ENCODE measurements at places on chromosomes 2 and 18.

- no peak for DNase-seq
These were observed 99.8 kb upstream of the NEUROD1 start for GRCh38 chr2:181780047-181780651.

GRCh38 chr18:41391616-41392595, 563.1 kb upstream of the PIK3C3 start:
- peak; percentile 31 for DNase-seq

- no peak for DNase-seq
These were observed 402.6 kb downstream of the EIPR1 start for GRCh38 chr2:2974982-2975381.

DNA sequence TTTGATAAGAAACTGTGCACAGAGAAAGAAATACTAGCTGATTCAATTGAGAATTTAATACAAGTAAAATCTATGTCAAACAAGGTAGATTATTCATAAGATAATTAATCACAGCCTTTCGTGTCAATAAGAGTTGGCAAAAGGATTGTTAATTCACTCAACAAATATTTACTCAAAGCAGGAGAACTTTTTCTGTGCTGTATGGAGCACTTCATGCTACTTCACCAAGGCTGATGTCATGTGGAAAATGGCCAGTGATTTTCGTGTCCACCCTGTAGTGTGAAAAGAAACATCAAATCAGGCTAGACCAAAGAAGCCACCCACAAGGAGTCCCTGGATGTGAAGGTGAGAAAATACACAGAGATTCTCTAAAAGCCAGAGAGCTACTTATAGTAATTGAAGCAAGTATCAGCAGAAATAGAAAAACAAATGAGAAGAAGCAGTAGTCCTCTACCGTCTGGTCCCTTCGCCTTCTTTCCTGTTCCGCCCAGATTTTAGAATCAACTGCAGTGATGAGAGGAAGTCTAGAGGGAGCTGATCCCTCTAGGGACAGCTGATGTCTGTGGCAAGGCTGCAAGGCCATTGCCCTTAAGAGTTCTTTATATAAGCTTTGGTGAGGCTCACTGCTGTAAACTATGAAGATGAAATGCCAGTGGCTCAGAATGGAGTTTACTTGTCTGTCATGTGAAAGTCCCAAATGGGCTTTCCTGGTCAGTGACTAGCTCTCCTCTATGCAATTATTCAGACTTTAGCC, 201.3 kb upstream of the APCDD1 start:
- DNase-seq = no peak

DNA sequence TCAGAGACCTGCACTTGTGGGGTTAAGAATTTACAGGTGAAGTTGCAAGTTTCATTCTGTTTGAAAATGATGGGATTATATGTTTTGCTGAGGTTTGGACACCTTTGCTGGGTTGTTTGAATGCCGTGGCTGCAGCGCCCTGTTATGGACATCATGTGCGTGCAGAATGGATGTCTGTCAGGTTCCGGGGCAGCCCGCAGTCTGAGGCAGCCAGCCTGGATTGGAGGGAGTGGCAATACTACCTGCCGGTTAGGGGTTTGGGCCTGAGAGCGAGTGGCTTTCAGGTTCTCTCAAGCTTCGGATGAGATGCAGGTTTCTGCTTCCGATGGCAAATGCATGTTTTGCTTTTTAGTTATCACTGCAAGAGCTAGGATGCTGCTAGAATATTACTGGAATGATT, 1.1 kb downstream of the CASP8 start:
- no peak for DNase-seq

DNA sequence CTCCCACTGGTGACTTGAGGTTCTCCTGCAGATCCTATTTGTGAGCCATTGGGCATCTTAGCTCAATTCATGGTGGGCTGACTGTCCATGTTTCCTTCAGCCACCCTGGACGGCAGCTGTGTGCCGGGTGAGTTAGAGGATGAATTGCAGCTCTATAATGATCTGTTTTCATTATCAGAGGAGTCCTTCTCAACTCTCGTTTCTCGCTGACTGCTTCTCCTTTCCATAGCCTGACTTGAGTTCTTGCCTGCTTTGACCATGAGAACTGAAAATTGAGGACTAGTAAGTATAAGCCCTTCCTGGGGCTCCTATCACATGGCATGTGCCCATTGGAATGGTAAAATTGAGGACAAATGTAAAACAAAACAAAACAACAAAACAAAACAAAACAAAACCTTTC, 121.8 kb downstream of the CDC42EP3 start:
- no peak for DNase-seq

DNA sequence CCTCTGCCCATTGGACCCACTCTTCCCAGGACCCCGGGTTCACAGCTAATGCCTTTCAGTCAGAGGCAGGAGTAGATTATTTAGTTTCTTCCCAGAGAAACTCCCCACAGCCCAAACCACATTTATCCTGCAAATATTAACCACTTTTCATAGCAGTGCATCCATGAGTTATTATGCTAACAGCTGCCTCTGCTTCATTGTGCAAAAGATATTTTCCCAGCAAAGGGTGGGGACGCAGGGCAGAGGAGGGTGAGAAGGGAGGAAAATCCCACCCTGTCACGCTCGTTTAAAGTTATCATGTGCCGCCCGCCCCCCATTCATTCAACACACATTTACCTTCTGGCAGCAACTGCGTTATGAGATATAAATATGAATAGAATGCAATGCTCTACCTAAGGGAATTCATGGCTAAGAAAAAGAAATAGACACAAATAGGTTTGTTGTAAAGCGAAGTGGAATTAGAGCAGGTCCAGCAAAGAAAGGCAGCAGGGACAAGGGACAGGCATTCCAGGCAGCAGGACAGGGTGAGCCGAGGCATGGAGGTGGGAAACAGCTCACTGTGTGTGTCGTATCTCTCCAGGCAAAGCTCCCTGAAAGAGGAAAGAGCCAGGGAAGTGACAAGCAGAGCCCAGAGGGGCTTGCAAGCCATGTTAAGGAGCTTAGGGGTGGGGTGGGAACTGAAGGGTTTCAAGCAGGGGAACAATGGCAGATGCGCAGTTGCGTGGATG, 46.3 kb upstream of the LTBP1 start:
- no peak for DNase-seq

- DNase-seq = no peak
These were observed 743.6 kb downstream of the KCNJ3 start for GRCh38 chr2:155442088-155442487.

DNA sequence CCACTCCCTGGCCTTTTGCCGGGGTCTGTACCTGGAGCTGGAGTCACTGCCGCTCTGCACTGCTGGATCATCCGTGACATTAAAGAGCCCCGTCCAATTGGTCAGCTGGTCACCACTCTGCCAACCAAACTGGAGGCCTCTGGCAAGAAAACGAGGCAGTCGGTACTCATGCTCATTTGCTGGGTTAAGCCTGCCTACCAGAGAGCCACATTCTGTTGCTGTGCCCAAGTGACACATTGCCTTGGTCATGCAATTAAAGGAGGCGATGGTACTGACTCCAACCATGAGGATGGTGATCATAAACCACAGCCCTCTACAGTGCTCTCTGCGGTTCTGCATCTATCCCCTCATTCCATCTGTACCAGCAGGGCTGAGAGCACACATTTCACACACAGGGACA, 35.5 kb downstream of the ST8SIA5 start:
- no peak for DNase-seq

GRCh38 chr2:151297882-151298281, 8.4 kb upstream of the NMI start:
- DNase-seq = no peak

GRCh38 chr2:61368687-61369665, 101.9 kb downstream of the USP34 start:
- no peak for DNase-seq

- no peak for DNase-seq
These were observed 17.8 kb downstream of the MAPRE3 start for GRCh38 chr2:26988058-26988860.

DNA sequence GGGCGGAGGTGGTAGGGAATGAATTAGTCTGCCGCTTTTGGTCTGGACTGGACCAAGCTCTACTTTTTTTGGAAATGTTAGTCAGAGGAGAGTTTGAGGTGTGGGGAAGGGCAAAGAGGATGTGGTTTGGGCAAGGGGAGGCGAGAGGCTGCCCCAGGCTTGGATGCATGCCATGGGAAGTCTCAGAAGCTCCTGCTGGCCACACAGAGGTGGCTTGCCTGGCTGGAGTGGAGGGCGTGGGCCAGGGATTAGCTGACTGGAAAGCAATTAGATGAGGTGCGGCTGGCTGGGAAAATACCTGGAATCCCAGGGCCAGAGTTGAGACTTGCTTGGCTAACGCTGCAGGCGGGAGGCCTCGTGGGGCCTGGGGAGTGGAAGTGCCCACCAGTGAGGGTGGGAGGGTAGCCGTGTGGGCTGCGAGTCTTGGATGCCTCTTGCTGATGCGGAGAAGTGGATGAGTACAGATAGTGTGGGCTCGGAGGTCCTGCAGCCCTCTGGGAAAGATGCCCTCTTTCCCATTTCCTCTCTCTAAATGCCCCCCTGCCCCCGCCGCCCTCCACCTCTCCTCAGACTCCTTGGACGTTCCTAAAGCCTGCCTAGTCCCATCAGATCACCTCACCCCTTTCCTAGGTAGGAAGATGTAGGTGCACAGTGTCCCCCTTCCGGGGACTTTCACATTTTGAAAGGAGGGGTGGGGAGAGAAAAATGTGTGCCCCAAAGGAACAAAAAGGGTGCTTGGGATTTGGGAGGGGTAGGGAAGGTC, 117.6 kb downstream of the SMAD7 start:
- no peak for DNase-seq

GRCh38 chr18:48445540-48445939, 36.4 kb upstream of the ZBTB7C start:
- DNase-seq = peak; percentile 31

DNA sequence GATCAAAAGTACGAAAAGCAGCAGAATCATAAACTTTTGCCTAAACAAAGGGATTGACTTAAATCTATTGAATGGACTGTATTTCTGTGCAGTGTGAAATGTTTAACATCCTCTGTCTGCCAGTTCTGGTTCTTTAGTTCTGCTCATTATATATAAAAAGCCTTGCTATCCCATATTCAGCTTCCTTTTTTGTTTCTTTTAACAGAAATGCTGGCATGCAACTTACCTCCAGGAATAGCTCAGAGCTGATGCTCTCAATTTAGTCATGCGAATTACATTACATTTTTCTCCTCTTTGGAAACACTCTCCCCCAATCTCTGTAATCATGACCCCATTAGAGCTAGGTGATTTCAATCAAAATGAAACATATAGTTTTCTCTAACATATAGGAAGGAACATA, 73.6 kb downstream of the SPHKAP start:
- no peak for DNase-seq

- no peak for DNase-seq
These were observed 119.8 kb downstream of the NDUFA10 start for GRCh38 chr2:239905306-239905705.

GRCh38 chr2:128003463-128003862, 24.4 kb downstream of the SAP130 start:
- DNase-seq = no peak

DNA sequence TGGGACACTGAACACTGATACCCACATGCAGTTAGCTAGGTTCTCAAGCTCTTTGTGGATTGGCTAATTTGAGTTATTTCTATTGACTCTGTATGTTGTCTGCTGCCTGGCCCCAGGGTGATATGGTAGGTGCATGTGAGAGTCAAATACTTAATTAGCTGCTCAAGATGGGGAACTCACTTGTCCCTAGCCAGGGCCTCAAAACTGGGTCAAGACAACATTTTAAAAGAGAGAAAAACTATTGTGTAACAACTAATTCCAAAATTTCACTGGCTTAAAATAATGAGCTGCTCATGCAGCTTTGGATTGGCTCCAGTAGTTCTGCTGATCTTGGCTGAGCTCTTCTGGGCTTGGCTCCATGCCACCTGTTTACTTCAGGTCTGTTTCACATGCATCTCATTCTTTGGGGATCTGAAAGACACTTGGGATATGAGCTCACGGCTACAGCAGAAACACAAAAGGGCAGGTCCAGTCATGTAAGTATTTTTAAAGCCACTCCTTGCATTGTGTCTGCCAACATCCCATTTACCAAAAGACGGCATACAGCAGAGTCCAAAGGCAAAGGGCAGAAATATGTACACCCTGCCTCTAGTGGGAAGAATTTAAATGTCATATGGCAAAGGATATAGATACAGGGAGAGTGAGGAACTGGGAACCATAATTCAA, 716.8 kb downstream of the SUCLG1 start:
- no peak for DNase-seq

GRCh38 chr2:211359347-211359746, 802.9 kb downstream of the CPS1 start:
- DNase-seq = no peak

DNA sequence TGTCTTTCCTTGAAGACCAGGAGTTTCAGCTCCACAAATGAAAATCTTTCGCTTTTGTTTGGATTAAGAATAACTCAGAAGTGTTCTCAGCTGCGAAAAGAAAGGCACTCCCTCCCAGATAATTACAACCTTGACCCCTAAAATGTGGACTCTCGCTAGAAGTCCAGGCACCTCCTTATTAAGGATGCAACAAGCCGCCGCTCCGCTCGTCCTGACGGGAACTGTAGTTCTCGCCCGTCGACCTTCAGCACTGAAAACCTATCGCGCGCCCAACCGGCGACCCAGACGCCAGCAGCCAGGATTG, 559 bp downstream of the IMMT start:
- DNase-seq = peak; percentile 88

- DNase-seq = no peak
These were observed 313.5 kb upstream of the SLC39A10 start for GRCh38 chr2:195343540-195343939.

DNA sequence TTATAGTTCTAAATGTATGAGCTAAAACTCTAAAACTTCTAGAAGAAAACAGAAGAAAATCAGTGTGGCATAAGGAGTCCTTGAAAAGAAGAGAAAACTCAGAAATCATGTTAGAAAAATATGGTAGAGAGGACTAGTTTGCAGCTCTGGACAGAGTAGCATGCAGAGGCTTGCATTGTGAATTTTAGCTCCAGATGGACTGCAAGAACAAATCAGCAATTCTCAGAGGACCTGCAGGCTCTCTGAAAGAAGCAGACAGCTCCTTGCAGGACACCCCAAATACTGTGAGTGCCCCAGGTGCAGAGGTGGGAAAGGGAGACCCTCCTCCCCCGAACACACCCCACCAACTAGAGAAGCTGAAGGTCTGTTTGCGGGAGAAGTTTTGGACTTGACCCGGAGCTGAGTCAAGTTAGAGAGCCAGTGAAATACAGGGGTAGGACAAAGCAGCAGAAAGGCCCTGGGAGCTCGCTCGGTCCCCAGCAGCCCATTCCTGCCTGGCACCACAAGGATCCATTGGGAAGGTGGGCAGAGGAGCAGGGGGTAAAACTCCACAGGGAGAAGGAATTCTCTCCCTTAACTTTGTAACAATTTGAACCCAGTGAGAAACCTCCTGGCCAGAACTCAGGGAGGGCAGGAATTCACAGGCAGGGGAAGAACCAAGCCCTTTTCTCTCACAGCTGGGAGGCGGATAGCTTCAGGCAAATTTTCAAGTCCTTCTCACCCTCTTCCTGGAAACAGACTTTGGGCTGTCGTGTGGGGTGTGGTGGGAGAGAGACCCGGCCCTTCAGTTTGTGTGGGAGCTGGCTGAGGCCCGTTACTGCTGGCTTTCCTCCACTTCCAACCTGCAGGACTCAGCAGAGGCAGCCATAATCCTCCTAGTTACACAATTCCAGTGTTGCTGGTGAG, 216.2 kb upstream of the SLC35G4 start:
- DNase-seq = no peak

GRCh38 chr2:176169181-176169580, 12.1 kb downstream of the HOXD3 start:
- DNase-seq = no peak

All from hippocampal formation (tissue), 2 donors.